ENCODE measurements at places on chromosomes 5 and 9. TPM values are rescaled to one million over a fixed set of nuclear protein-coding genes. Genes with fewer than 3 reads are reported as not detected.

The FGD3 gene
- total RNA-seq: 0.93 TPM

The MACIR gene
- total RNA-seq: 16.6 TPM

The PRUNE2 gene
- total RNA-seq: 0.08 TPM

The PCDHA2 gene
- 0.06 TPM for total RNA-seq

The GPR150 gene
- 0.16 TPM for total RNA-seq

The ABO gene
- total RNA-seq: not detected

The SOX30 gene
- not detected for total RNA-seq

The FUT7 gene
- total RNA-seq: 0.06 TPM

The FCHO2 gene
- total RNA-seq: 16.0 TPM

The MATR3 gene
- 152 TPM for total RNA-seq

The FBXO4 gene
- total RNA-seq: 5.2 TPM

The RABGAP1 gene
- total RNA-seq: 13.4 TPM

The C5orf34 gene
- total RNA-seq: 5.3 TPM

The ZFP2 gene
- total RNA-seq: 0.06 TPM

The SH3TC2 gene
- total RNA-seq: 0.69 TPM

The C5orf52 gene
- total RNA-seq: not detected

The N4BP3 gene
- total RNA-seq: 0.74 TPM

The SPINK13 gene
- total RNA-seq: not detected

The LCN15 gene
- not detected for total RNA-seq

The CCNB1 gene
- 255 TPM for total RNA-seq

The FNBP1 gene
- total RNA-seq: 13.3 TPM

The HK3 gene
- total RNA-seq: 0.10 TPM

The CRHBP gene
- 0.16 TPM for total RNA-seq

The CCDC180 gene
- 1.2 TPM for total RNA-seq

The ADCY2 gene
- not detected for total RNA-seq

The NCS1 gene
- total RNA-seq: 48.9 TPM

The TEX48 gene
- total RNA-seq: not detected

The SV2C gene
- total RNA-seq: not detected

The SLC6A19 gene
- total RNA-seq: 0.38 TPM

Data from A549 treated with Hydrocortisone at 1 μM for 4 hours (cell line).